ENCODE measurements at places on chromosomes 5 and 9.

DNA sequence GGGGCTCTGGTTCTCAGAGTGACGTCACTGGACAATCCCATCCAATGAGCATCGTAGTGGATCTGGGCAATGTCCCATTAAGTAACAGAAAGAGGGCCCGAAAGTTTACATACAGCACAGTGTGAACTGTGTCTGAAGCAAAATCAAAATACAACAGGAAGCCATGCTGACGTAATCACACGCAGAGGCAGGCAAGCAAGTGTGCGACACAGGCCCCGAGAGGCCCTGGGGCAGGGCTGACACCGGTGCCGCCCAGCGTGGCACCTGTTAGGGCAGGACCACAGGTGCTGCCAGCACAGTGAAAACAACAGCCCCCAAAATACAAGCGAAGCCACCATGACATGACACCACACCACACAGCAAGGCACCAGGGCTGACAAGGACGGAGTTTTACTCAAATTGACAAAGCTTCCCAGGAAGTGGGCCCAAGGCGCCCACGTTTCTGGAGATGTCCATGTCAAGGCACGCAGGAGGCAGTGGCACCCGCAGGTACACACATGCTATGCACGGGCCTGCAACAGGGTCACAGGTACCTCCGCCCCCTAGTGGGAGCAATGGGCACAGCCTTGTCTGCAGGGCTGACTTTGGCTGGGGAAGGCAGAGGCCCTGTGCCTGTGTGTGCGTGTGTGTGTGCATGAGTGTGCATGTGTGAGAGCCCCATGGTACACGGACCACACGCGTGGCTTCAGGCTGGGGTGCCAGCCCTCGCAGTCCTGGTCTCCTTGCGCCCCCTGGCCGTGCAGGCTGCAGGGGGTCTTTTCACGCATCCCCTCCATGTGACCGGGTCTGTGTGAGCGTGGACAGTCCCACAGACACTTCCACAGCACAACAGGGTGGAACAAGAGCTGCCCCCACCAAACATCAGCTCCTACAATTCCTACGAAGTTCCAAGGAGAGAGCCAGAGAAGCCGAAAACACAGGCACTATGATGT lies 19.6 kb downstream of the QSOX2 start:
- DNase-seq: peak; percentile 76

GRCh38 chr5:174751154-174752000 lies 27.0 kb downstream of the MSX2 start:
- DNase-seq: no peak

GRCh38 chr9:127225801-127226625 lies 38.6 kb upstream of the GARNL3 start:
- DNase-seq: no peak

GRCh38 chr5:63553073-63553472 lies 409.2 kb downstream of the HTR1A start:
- no peak for DNase-seq

DNA sequence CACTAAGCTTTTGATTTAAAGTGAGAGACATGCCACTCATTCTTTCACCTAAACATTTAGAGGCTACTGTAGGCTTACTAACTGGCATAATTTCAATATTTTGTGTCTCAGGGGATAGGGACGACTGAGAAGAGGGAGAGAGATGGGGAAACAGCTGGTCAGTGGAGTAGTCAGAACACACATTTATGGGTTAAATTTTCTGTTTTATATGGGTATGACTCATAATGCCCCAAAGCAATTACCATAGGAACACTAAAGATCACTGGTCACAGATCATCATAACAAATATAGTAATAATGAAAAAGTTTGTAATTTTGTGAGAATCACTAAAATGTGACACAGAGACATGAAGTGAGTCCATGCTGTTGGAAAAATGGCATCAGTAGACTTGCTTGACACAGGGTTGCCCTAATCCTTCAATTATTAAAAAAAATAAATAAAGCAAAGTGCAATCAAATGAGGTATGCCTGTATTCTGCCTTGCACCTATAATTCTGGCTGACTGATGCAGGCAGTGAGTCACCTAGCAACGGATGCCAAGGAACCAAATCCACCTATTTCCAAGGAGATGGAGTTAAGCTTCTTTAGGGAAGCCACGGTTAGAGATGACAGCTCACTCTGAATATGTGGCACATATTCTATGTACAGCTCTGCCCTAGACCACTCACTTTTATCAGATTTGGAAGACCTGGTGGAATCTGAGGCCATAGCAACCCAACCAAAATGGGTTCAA lies 166.1 kb downstream of the MARCHF11 start:
- no peak for DNase-seq

GRCh38 chr5:163773226-163773625 lies 267.8 kb downstream of the MAT2B start:
- no peak for DNase-seq

DNA sequence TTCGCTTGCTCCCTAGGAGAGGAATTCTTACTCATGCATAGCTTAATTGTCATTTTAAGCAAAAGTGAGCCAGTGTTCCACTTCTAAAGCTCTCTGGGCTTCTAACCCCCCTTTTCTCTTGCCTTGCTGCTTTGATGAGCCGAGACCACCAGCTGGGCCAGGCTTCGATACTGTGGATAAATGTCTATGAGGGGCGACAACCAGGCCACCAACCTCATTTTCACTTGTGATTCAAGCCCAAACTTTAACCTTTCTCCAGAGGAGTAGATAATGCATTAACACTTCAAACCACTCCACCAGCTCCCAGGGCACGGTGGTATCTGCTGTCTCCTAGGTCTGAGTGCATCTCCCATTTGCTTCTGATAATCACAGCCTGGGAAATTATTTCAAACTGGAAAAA lies 205.6 kb downstream of the PSAT1 start:
- no peak for DNase-seq

DNA sequence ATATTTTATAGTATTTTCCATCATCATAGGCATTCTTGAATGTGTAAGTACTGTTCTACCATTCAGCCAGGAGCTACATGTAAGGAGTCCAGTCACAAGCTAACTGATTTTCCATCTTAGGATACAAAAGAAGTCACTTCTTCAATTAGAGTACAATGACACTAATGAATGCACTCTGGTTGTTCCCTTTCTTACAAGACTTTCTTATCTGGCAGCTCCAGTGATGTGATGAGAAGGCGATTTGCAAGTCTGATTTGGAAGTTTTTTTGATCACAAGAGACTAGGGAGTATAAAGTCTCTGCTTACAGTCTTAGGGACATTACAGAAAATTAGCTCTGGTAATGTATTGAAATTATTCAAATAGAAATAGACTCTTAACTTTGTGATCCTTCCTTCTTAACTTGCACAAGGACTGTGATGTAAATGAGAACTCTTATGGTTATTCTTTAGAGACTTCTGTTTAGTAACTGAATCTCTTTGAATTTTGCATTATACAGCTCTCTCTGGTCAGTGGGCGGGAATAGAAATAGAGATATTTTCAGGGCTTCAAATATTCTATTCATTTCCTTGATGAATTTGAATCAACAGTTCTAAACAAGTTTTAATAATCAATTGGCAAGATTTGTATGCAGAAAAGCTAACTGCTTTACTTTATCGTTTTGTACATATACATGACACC lies 130.4 kb upstream of the CDH6 start:
- DNase-seq: no peak

GRCh38 chr5:145825751-145826180 lies 9.4 kb downstream of the PRELID2 start:
- no peak for DNase-seq

DNA sequence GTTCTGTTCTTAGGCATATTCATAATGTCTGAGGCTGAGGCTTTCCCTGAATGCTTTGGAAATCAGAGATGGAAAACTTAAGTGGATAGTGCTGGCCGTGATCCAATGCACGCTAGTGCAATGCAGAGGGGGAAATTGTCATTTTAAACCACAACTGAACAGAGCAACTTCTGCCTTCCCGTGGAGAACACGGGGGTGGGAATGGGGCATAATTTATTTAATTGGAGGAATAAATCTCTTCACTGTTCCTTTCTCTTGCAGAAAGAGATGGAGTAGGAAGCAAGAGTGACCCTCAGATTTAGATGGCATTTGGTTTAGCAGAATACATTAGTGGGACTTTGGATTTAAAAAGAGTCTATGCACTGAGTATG lies 22.9 kb upstream of the NREP start:
- DNase-seq: no peak

- no peak for DNase-seq
Measured at GRCh38 chr5:115510145-115510645, 34.4 kb downstream of the FEM1C start.

GRCh38 chr5:73654171-73654811 lies 28.3 kb downstream of the ARHGEF28 start:
- DNase-seq: no peak

DNA sequence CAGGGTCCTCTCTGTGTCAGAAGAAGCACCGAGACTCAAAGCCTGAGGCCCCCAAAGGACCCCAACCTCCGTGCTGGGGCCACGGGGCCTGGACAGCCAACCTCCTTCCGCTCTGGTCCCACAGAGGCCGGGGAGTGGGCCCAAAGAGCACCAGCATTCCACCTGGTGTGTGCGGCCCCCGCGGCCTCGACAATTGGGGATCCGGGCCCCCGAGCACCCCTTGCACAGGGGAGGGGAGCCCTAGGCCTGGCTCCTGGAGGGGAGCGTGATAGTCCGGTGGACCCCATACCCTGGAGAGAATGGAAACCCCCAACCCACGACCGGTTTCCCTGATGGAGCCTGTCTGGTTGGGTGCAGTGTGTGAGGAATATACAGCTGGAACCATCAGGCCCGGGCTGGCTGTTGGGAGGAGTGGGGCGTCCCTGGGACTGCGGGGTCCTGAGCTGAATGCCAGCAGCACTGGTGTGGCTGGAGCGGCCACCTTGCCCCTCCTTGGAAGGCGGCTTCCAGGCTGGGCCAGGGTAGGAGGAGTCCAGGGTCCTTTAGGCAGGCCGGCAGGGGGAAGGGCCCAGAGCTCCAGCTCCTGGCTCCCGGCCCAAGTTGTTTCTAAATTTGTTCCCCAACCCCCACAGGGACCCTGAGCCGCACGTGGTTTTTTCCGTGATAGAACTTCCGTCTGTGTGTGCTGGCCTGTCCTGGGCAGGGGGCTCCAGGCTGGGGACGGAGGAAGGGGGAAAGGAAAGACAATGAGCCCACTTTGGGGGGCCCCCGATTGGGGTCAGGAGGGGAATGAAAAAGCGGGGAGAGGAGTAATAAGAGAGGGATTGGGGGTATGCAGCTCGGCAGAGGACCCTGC lies 825 bp upstream of the TOR4A start:
- DNase-seq: no peak

GRCh38 chr5:120600639-120601038 lies 136.5 kb downstream of the PRR16 start:
- DNase-seq: no peak

GRCh38 chr5:57716661-57717060 lies 234.1 kb upstream of the ACTBL2 start:
- DNase-seq: no peak

DNA sequence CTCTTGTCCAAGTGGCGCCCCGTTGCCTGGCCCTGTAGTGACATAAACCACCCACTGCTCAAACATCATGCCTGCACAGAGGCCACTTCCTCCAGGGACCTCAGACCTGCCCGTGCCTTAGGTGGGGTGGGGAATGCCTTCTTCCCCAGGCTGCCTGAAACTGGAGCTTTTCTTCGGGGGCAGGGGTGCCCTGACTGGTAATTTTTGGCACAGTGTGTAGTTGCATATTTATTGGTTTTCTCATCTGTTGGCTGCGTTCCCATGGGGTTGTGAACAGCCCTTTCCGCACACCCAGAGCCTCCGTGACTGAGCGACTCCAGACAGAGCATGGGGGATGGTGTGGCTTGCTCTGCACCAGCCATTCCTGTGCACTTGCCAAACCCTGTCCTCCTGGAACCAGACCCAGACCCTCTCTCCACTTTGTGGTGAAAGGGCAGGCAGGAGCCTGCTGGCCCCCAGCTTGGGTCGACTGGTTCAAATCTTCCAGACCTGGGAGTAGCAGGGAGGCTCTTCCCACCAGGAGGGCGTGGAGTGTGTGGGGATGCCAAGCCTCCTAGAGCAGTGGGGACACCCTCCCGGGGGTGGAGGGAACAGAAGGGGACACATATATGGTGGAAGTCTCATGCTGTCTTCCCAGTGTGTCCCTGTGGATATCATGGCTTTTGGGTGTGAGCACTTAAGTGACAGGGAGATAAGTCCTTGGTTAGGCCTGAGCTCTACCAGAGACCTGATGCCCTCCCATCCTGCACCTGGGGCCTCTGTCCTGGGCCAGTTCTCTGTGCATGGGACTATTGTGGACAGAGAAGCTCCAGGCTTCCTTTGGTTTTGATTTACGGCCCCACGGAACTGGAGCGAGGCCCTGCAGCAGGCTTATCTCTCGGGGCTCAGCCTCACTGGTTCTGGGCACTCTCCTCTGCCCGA lies 39.6 kb downstream of the WNK2 start:
- DNase-seq: no peak

DNA sequence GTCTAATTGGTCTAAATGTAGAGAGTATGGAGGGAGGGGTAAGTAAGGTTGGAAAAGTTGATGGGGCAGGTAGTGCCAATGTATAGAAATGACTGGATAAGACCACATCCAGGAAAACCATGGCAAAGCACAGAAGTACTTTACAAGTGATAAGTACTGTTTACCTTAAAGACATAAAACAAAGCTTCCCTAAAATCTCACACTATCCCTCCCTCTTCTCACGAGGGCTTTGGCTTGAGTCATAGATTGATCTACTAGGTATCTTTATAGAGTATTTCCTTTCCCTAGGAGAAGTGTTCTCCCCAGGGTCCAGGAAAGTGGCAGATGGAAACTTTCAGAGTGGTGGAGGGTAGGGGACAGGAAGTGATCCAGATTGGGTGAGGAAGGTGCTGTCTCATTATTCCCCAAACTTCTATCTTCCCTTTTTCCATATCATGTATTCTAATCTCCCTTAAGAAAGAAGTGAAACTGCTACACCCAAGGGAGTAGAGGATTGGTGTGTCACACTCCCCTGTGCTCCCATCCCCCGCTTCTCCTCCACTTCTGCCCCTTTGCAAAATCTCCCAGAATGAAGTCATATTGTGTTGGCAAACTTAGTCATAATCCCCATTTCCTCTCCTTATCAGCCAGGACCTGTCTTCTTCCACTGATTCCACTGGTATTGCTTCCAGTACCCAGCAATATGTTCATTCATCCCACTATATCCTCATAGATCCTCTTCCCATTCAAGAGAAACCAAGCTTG lies 14.6 kb downstream of the IL33 start:
- no peak for DNase-seq

- DNase-seq: no peak
Measured at GRCh38 chr5:89628876-89629635, 746.1 kb upstream of the MEF2C start.

- DNase-seq: no peak
Measured at GRCh38 chr9:14746626-14747025, 24.1 kb upstream of the CER1 start.

GRCh38 chr5:58135571-58136335 lies 324.1 kb downstream of the PLK2 start:
- DNase-seq: no peak
